ENCODE measurements at places on chromosomes 1 and 21.

DNA sequence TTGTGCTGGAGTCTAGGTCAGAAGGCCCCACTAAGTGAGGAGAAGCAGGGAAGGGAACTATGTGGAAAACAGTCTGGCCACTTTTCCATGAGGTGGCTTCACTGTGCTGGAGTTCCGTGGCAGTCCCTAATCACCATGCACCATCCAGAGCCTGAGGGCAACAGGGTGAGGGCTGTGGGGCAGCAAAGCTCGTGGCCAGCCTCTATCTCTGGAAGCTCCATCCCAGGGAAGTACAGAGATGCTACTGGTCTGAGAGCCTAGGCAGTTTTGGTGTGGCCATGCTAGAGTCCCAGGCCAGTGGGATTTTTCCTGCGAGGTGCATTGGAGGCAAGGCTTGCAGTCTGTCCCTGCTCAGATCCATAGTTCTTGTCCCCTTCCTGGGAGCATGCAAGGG is 157.3 kb upstream of the LRRC7 start:
- DNase-seq, result no peak

GRCh38 chr1:236489710-236490377 is 33.9 kb upstream of the LGALS8 start:
- peak; percentile 56 for DNase-seq

DNA sequence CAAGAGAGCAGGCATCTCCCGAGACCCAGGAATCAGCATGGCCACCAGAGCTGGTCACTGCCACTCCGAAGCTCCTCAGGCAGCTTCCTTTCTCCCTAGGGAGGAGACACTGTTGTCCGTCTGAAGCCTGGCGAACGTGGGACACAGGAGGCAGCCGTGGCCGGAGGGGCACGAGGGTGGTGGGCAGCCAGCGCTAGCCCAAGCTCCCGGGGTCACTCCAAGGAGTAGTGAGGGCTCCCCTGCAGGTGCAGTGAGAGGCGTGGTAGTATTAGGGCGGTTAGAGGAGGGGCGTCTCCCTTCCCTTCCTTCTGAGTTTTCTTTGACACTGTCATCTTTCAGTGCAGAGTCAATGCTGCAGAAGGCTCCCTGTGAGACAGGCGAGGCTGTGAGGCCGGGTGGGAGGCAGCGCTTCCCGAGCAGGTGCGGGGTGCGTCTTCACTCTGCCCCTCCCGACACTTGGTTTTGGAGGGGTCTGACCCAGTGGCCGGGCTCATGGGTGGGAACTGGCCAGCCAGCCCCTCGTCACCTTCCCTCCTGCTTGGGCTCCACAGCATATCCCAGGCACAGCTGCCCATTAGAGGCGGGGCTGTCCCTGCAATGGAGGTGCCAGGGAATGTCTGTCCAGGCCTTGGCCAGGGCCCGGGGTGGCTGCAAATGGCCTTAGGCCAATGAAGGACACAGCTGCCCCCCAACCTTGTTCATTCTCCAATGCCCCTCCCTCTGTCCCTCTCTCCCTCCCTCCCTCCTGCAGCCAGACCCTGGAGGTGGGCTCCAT is 171.6 kb upstream of the ARHGEF16 start:
- no peak for DNase-seq

DNA sequence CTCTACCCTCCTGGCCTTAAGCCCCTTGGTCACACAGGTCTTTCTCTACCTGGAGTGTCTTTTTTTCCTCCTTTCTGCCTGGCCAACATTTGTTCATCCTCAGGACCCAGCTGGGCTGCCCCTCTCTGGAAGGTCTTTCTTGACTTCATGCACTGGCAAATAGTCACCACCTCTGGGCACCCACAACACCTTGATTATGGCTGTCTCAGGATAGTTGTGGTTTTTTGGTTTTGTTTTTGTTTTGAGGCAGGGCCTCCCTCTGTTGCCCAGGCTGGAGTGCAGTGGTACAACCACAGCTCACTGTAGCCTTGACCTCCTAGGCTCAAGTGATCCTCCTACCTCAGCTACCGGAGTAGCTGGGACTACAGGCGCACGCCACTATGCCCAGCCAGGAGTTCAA is 10.8 kb downstream of the RPS6KA1 start:
- DNase-seq, result no peak

- no peak for DNase-seq
Measured at GRCh38 chr1:107950464-107950863, 14.5 kb downstream of the VAV3 start.

DNA sequence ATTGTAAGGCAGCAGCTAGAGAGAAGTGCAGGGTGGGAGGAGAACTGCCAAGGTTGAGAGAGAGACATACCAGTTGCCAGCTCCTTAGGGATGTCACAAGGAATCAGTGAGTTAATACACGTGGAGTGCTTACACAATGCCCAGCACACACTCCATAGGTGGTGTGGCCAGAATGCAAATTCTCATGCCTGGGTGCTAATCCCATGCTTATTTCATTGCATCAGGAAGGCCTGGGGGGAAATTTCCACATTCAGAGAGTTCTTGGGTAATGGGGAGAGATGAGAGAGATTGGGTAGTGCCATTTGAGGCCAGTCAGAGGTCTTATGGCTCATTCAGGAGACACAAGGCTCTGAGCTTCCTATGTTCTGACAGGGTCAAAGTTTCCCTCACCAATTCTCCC is 38.7 kb downstream of the GJA5 start:
- no peak for DNase-seq

DNA sequence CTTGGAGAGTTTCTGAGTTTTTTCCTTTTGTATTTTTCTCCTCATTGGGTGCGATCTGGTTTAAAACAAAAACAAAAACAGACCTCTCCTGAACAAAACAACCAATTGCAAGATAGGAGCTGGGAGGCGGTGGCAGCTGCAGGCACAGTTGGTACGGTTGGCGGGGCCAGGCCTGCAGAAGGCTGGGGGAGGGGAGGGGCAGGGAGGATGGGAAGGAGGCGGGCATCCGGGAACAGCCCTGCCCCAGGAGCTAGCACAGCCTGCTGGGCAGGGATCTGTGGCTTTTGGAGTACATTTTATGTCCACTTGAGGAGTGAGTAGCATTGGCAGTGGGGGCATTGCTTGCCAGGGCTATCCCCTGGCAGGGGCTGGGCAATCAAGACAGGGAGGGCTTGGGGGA is 5.2 kb downstream of the CAPN9 start:
- peak; percentile 90 for DNase-seq

DNA sequence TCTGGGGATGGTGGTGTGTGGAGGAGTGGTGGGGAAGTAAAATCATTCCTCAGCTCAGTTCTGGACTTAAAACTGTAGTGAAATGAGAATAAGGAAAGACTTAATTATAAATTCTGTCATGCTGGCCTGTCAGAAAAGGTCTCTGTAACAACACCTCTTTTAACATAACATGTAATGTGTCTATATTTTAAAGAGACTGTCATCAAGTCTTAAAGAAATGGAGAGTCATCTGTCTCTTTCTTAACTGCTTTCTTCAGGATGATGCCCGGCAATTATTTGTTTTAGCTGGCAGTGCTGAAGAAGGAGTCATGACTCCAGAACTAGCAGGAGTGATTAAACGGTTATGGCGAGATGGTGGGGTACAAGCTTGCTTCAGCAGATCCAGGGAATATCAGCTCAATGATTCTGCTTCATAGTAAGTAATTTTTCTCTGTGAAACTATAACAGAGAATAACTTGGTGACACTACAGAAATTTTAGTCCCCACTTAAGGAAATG is 30.6 kb downstream of the GNAI3 start:
- no peak for DNase-seq

- DNase-seq, result no peak
Measured at GRCh38 chr1:199766218-199766792, 261.2 kb upstream of the NR5A2 start.

DNA sequence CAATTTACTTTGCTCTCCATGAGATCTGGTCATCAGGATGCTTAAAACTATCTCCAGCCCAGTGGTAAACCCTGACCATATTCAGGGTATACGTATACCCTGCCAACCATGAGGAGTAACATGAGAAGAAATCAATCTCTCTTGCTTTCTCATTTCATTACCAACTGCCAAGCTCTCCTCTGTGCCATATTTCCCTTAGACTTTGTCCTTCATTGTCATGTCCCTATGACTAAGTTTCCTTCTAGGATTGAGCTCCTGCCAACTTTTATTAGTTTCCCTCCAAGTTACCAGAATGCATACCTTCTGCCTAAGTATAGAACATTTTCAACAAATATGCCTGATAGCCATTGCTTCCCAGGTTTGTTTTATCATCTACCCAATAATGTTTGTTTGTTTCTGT is 1113.9 kb upstream of the B3GALT2 start:
- no peak for DNase-seq

DNA sequence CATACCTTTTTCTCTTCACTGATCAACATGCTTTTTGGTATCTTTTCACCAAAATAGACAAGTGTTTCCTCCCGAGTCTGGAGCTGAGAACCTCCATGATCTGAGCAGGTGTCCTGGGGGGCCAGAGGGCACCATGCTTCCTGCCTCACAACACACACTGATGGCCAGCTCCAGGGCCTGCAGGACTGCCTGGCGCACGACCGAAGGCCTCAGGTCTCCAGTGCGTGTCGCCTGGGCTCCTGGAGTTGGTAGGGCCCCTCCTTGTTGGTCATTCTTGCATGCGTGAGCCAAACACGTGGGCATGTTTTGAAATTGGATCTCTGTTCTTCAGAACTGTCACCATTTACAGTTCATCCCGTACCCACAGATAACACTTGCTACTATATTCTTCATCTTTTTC is 64.4 kb downstream of the SLC37A1 start:
- no peak for DNase-seq

GRCh38 chr1:166836733-166837132 is 2.5 kb upstream of the POGK start:
- no peak for DNase-seq

DNA sequence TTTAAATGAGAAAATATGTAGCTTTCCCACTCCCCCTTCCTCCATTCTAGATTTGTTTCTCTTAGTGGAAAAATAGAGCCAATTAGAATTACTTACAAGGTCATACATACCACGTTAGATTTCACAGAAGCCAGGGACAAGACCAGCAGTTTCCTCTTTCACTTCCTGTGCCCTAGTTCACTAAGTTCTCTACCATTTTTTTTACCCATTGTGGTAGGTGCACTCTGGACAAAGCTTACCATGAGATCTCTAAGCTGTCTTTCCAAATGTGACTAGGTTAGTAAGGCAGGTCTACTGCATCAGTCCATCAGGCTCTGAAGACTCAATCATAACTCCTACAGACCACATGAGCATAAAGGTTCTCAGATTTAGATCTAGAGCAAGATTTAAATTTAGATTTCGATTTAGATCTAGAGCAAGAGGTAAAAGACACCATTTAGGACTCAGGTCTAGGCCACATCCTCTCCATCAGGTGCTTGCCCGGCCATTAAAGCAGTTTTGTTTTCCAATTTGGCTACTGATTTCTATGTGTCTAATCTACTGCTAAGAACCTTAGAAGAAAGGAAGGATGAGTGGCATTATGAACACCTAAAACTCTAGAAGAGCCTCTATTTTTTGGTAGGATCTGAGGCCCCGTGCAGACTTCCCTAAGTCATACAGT is 235.3 kb downstream of the FAF1 start:
- DNase-seq, result no peak

GRCh38 chr1:17909634-17910033 is 154.5 kb downstream of the ACTL8 start:
- no peak for DNase-seq

DNA sequence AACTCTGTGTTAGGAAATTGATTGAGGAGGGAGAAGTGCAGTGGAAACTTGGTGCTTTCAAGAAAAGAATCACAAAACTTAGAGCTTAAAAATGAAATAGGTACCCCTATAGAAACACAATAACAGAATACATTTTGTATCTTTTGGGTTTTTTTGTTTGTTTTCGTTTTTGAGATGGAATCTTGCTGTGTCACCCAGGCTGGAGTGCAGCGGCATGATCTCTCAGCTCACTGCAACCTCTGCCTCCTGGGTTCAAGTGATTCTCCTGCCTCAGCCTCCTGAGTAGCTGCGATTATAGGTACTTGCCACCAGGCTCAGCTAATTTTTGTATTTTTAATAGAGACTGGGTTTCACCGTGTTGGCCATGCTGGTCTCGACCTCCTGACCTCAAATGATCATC is 51.5 kb upstream of the RAVER2 start:
- no peak for DNase-seq

GRCh38 chr1:195394567-195394966 is 1213.7 kb downstream of the KCNT2 start:
- DNase-seq, result no peak

DNA sequence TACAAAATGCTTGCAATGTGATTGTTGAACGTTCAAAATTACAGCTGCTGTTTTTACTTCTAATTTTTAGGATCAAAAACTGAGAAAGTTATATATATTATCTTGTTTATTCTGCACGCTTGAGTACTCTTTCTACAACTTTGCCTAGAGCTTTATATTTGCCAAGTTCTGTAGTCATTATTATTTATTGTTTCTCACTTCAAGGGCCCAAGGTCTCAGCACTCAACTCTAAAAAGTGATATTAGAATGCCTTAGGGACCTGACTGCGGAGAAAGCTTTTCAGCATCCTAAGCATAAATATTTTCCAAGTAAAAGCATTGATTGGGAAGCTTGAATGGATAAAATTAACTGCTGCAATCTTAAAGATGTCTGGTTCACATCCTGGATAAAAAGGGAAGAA is 83.6 kb downstream of the UBE2U start:
- DNase-seq, result no peak

DNA sequence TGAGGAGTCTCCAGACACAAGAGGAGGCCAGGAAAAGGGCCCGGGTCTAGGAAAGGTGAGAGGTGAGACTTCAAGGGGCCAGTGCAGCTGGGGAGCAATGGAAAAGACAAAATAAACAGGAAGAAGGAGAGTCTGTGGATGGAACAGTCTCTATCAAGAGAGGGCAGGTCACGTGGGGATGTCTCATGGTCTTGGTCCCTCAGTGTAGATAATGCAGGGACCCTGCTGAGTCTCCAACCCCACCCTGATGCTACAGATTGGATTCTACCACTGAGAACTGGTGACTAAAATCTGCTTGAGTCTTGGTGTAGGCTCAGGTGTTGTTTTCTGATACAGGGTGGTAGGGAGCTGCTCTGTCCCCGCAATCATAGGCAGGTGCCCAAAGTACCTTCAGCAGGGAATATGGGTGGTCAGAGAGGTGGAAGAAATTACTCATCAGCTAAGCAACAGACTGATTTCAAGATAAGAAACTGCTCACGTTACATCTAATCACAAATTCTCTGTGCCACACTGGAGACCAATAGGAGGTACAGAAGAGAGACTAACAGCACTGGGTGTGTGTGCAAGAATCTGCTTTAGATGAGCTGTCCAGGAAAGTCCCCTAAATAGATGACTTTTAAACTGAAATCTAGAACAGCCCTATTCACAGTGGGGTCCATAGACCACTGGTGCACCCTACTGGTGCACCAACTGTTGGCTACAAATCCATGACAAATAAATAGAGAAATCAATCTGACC is 101.5 kb upstream of the TLR5 start:
- no peak for DNase-seq

- no peak for DNase-seq
Measured at GRCh38 chr21:38175306-38175705, 81.5 kb upstream of the KCNJ15 start.

DNA sequence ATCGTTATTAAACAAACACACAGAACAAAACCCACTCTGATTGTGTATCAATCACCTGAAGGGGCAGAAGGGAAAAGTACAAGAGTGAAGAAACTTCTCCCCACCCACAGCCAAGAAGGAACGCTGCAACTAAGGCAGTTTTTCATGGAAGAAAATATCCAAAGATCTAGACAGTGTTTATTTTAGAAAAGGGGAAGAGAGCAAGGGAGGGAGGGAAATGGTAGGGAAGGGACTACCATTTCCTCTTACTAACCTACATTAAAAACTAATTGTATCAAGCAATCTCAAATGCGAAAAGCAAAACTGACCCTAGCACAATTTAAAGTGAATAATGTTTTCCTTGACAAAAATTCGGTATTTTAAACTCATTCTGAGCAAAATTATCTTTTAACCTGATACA is 3.5 kb downstream of the NRIP1 start:
- DNase-seq, result no peak

- no peak for DNase-seq
Measured at GRCh38 chr1:173433751-173434326, 43.3 kb upstream of the PRDX6 start.
